ENCODE measurements at places on chromosomes 16 and 17.
A peak's percentile ranks its signal among the peaks of the same experiment; 100 is the strongest.

DNA sequence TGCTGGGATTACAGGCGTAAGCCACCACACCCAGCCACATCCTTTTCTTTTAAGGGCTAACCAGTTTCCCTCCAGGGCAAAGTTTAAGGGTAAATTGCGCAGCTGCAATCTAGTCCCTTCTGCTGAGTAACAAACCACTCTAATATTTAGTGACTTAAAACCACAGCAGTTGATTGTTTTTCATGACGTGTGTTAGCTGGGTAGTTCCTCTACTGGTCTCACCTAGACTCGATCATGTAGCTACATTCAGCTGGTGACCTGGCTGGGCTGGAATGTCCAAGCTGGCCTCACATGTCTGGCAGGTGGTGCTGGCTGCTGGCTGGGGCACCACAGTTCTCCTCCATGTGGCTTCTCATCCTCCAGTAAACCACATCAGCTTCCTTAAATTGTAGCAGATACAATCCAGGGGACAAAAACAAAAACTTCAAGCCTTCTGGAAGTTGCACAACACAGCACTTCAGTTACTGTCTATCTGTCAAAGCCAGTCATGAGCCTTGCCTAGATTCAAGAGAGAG, 75.5 kb downstream of the GPRC5B start:
- no peak for DNase-seq

- DNase-seq = no peak
These were observed 83.5 kb downstream of the CDYL2 start for GRCh38 chr16:80720804-80721371.

DNA sequence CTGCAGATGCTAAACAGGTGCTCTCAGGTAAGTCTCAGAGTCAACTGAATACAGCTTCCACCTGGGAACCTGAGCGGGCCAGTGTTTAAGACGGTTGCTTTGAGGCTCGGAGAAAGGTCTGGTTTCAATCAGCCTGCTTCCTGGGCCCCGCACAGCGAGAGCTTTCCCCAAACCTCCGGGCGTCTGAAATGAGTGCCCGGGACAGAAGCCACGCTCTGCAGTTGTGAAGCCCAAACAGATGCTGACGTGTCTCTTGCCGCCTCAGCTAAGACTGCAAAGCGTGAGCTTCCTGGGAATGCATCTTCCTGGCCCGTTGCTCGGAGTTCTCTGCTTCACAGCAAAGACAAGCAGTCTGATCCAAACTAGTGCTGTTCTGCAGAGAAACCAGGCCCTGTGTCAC, 36.7 kb downstream of the PLXDC1 start:
- no peak for DNase-seq

- peak; percentile 47 for DNase-seq
These were observed 22.6 kb downstream of the ZNF213 start for GRCh38 chr16:3157229-3158025.

GRCh38 chr16:72132726-72133125, 39.1 kb downstream of the DHX38 start:
- DNase-seq = no peak

All from stimulated activated CD4-positive, alpha-beta T cell treated with anti-CD3 and anti-CD28 coated beads, Interleukin-4, amount 100 ng/mL, for 1 hour (primary cell).